ENCODE measurements at places on chromosomes 4 and X. TPM values are rescaled to one million over a fixed set of nuclear protein-coding genes. Genes with fewer than 3 reads are reported as not detected.

DNA sequence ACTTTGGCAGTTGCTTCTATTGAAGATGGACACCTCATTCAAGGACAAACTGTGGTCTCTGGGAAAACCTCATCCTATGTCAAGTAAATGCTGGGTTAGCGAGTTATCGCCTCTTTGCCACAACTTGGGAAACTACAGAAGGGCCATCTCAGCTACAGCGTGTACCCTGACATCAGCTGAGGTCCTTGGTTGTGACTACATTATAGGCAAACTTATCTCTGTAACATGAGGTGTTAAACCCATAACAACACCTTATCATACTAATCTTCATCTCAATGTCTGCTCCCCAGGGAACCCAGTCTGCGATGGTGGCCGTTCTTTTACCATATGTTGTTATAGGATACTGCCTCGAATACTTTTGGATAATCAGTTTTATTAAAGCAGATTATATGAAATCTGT is 1862.7 kb downstream of the STIM2 start:
- no peak for DNase-seq

GRCh38 chrX:93419642-93420041 is 253.7 kb downstream of the NAP1L3 start:
- DNase-seq = no peak

DNA sequence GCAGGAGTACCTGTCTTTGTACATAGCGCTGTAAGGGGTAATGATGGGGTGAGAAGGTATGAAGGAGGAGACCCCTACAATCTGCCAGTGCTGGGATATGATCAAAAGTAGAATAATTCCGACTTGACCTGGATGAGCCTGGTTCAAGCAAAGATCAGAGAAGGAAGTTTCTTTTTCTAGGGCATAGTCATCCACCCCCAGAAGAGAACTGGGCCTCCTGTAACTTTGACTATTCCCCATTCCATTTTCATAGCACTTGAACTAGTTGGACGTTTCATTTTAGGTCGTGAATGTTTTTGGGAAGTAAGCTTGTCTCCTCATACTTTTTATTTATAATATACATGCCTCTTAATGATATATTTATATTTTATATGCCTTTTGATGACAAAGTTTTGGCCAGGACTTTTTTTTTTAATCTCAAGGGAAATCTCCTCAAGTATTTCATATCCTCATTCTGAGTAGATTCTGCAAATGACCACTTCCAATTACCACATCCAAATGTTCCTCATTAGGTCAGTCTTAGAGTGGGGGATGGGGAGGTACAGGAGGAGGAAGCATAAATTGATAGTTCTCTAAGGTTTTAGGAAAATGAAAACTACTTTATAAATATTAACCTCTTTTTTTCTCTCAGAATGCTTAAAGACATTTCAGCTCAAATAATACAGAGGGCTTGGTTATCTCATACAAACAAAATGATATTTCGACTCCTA is 3.5 kb downstream of the CXorf58 start:
- no peak for DNase-seq

DNA sequence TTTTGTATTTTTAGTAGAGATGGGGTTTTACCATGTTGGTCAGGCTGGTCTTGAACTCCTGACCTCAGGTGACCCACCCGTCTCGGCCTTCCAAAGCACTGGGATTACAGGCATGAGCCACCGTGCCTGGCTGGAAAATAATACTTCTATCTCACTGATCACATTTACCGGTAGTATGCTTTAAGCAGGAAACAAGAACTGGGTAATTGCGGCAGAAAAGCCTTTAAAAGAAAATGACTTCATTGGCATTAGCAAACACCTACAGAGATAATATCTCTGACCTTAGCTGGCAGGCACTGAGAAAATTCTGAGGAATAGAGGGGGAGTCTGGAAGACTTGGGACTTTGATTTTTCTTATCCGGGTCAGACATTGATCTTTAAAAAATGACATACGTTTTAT is 78.5 kb downstream of the SHROOM3 start:
- no peak for DNase-seq

HS6ST2 gene
- total RNA-seq = 1.3 TPM
